Stimulated activated CD4-positive, alpha-beta T cell treated with anti-CD3 and anti-CD28 coated beads, Interleukin-1b, Interleukin-23, amount 100 ng/mL, for 1 hour (primary cell): ENCODE measurements at places on chromosomes 13 and 19.

GRCh38 chr19:46380690-46381089 lies 32.7 kb downstream of the CCDC8 start:
- DNase-seq, result no peak

DNA sequence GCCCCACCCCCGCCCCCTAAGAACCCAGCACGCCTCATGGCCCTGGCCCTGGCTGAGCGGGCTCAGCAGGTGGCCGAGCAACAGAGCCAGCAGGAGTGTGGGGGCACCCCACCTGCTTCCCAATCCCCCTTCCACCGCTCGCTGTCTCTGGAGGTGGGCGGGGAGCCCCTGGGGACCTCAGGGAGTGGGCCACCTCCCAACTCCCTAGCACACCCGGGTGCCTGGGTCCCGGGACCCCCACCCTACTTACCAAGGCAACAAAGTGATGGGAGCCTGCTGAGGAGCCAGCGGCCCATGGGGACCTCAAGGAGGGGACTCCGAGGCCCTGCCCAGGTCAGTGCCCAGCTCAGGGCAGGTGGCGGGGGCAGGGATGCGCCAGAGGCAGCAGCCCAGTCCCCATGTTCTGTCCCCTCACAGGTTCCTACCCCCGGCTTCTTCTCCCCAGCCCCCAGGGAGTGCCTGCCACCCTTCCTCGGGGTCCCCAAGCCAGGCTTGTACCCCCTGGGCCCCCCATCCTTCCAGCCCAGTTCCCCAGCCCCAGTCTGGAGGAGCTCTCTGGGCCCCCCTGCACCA lies 11.9 kb downstream of the ARHGAP33 start:
- DNase-seq, result no peak

DNA sequence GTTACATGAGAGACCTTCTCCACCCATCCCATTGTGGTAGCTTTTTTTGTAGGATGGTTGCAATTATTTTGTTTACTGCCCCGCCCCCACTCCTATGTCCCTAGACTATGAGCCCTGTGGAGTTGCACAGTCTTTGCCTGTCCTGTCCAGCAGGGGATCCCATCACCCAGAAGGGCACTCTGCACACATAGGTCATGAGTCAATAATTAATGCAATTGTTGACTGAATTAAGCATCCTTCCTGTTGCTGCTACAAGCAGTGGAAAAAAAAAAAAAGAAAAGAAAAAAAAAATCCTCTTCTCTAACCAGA lies 14.2 kb downstream of the C19orf81 start:
- no peak for DNase-seq

GRCh38 chr19:15516363-15516762 lies 8.0 kb downstream of the CYP4F22 start:
- DNase-seq, result no peak

- DNase-seq, result no peak
Observed at GRCh38 chr13:75222031-75222430, 259.9 kb downstream of the TBC1D4 start.

- DNase-seq, result no peak
Observed at GRCh38 chr19:38093587-38093986, 130.4 kb downstream of the DPF1 start.

GRCh38 chr13:63409791-63410351 lies 1994.2 kb upstream of the PCDH20 start:
- no peak for DNase-seq

- no peak for DNase-seq
Observed at GRCh38 chr13:33322965-33323668, 37.6 kb upstream of the STARD13 start.

GRCh38 chr19:34184880-34185491 lies 12.7 kb downstream of the LSM14A start:
- DNase-seq, result no peak

DNA sequence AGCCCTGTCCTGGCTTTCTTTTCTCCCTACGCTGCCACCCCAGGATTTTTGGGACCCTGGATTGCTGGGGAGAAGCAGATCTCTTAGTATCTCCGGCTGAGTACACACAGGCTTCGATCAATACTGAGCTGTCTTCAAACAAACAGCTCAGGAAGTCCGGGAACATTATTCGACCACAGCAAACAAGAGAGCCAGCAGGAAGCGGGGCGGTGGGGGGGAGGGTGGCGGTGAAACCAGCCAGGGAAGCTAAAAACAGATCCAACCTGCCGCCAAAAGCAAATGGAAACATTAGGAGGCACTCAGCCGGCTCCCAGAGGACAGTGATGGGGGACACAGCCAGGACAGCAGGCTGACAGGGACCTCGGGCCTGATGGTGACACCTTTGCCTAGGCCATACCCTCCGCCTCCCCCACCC lies 12.2 kb upstream of the BCAM start:
- no peak for DNase-seq

- DNase-seq, result no peak
Observed at GRCh38 chr19:49520705-49521319, 7.0 kb upstream of the RCN3 start.

DNA sequence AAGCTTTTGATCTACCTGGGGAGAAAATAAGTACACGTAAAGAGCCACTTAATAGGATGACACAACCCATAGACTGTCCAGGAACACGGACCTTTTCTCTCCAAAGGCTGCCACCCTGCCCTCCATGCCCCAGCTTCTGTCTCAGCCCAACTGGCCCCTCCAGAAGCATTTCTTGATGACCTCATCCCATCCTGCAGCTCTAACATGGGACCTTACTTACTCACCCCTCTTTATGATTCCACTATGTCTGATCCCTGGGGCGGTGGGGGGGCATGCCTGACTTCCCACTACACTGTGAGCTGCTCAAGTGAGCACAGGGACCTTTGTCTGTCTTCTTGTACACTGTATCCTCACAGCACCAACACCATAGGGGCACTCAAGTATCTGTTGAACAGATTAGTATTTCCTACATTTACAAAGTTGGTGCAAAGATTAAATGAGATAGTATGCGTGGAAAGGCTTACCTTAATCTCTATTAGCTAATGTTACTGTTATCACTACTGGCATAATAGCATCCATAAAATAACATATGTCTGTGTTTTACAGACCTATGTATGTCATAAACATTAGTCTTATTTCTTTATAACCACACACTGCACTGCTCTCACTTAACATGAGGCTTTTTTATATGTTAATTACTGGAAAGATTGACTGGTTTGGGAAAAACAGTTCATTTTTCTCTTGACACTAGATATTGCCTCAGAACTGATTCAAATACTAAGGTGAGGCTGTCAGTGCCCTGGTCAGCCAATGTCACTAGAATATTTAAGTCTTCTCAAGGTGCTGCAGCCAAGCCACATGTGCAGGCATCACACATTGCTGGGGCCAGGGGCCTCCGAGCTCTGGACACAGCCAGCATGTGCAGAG lies 100.9 kb downstream of the FOXO1 start:
- DNase-seq, result no peak

- DNase-seq, result no peak
Observed at GRCh38 chr13:80716610-80717081, 375.7 kb upstream of the SPRY2 start.

DNA sequence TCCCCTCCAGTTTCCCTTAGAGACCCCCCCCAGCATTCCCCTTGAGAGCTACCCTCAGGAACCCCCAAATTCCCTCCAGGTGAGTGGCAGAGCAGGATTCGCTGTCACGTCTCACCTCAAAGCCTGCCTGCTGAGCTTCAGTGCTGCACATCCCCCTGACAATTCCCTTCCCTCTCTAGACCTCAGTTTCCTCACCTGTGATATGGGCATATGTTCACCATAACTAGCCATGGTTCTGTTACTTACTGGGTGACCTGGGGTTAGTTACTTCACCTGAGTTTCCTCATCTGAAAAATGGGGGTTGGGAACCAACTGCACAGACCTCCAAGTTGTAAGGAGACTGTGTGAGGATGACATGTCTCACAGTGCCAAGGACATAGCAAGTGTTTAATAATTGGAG lies 75.5 kb downstream of the RYR1 start:
- DNase-seq, result no peak

- DNase-seq, result no peak
Observed at GRCh38 chr19:14786421-14786851, 8.1 kb upstream of the ADGRE2 start.
